ENCODE measurements at places on chromosomes 4 and X.

GRCh38 chrX:87582453-87582852 is 64.9 kb downstream of the KLHL4 start:
- H3K4me1 ChIP-seq = no peaks in the 10 kb centered on the region
- no peaks in the 10 kb centered on the region for H3K27me3 ChIP-seq
- DNase-seq = no peak
- no peak overlapping the region for H3K27ac ChIP-seq
- no peaks in the 10 kb centered on the region for H3K36me3 ChIP-seq

DNA sequence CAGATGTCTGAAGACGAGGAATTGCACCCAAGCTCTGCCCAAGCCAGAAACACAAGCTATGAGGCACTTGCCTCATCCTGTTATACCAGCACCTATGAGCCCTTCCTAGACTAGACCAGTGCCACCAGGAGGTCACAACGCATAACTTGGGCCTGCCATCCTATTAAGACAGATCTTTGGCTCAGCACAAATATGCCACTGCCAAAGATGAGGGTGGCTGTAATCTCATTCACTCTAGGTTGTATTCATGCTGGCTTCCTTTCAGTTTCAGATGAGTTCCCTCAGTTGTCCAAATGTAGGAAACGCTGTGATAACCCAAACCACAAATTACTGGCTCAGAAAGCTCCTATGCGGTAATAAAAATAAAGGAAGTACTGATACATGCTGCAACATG is 76.5 kb upstream of the CITED1 start:
- H3K27ac ChIP-seq = no peak overlapping the region
- DNase-seq = no peak
- no peaks in the 10 kb centered on the region for H3K36me3 ChIP-seq
- no peaks in the 10 kb centered on the region for H3K27me3 ChIP-seq

DNA sequence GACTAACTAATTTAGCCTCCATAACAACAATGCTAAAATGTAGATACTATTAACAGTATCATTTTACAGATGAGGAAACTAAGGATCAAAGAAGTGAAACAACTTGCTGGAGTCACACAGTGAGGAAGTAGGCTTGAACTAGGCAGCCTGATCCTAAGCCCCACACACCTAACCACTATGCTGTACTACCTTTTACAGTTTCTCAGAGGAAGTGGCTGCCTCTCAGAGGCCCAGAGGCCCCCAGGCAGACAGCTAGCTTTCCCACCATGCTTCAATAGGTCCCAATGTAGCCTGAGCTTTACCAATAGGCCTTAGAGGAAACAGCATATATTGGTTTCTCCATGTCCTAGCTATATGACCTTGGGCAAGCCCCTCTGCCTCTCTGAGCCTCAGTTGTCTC is 69.4 kb upstream of the PJA1 start:
- DNase-seq = no peak
- no peak overlapping the region for H3K4me3 ChIP-seq
- H3K27ac ChIP-seq = no peak overlapping the region
- H3K36me3 ChIP-seq = no peaks in the 10 kb centered on the region

DNA sequence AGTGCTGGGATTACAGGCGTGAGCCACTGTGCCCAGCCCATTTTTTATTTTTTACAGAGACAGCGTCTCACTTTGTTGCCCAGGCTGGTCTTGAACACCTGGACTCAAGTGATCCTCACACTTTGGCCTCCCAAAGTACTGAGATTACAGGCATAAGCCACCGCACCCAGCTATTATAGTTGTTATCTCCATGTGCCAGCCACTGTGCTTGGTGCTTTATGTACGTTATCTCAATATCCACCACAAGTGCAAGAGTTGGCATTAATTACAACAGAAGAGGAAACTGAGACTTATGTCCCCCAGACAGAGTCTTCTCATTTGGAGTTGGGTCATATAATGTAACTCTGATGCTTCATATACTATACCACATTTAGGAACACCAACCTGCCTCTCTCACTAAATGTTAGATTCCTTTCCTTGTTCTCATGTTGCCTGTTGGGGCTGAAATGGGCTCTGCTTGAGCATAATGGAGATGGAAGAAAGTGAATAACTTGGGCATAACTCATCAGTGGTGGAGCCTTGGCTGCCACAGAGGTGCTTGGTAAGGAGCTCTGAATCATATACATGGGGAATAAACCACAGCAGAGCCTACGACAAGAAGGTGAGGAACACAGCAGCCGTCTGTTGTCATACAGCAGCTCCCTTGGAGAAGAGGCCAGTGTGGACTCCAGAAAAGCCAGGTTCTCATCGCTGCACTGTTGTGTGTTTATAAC is 84.3 kb downstream of the SPRY1 start:
- H3K4me3 ChIP-seq = no peak overlapping the region
- no peaks in the 10 kb centered on the region for H3K27me3 ChIP-seq
- no peaks in the 10 kb centered on the region for H3K36me3 ChIP-seq
- no peak overlapping the region for H3K27ac ChIP-seq
- H3K4me1 ChIP-seq = no peaks in the 10 kb centered on the region
